Body of pancreas (tissue), 4 donors: ENCODE measurements at places on chromosomes 4 and X. TPM values are rescaled to one million over a fixed set of nuclear protein-coding genes. Genes with fewer than 3 reads are reported as not detected.

The ABCE1 gene
- 47.2 TPM for total RNA-seq

The CT45A2 gene
- total RNA-seq, result not detected

The TRAPPC11 gene
- 107 TPM for total RNA-seq

The SHISA3 gene
- total RNA-seq, result 1.0 TPM

The PDE6B gene
- total RNA-seq, result 0.26 TPM

The PCDH7 gene
- total RNA-seq, result 3.3 TPM

The RNF212 gene
- 8.2 TPM for total RNA-seq

The CHST7 gene
- 9.9 TPM for total RNA-seq

The NKX3-2 gene
- 0.26 TPM for total RNA-seq

DNA sequence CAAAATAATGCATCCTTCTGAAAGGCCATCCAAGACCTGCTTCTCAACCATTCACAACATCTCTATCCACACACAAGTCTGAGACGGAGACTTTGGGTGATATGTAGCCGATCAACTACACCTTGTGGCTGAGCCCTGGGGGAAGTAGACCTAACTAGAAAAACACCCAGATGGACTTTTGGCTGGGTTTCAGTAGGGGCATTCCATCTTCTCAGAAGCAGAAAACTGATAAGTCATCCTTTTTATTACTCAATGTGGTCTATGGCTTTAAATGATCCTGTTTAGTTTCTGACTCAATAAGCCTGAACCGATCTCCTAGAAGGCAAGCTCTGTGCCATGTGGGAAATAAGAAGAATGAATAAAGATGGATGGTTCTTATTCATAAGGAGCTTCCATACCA lies 82.5 kb upstream of the AFF2 start:
- DNase-seq, result no peak

DNA sequence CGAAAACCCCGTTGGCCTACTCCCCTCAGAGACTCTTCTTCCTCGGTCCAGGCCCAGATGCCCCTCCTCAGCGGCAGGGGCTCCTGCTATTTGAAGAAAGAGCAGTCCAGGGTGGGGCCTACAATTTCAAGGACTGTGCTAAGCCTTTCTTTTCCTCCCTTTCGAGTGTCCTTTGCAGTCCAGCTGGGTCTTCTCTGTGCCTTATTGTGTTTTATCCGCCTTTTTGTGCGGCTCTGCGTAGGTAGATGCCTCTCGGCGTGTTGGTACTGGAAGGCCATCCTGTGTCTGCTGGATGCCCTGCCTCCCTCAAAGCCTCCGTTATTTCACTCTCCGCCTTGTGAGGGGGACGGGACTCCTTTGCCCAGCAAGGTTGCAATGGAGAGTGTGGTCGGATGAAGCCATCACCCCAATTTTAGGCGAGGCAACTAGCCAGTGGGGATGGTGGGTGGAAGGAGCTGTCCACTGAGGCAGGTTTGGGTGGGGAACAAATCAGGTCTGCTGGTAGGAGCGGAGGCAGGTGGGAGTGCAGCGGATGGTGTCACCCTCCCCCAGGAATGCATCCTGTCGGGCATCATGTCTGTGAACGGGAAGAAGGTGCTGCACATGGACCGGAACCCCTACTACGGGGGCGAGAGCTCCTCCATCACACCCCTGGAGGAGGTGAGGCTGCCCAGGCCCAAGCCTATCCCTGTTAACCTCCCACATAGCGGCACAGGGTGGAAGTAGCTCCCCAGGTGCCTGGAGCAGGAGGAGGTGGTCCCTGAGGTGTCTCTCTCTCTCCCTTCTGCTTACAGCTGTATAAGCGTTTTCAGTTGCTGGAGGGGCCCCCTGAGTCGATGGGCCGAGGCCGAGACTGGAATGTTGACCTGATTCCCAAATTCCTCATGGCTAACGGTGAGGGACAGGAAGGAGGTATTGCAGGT lies 1.3 kb downstream of the GDI1 start:
- no peak for DNase-seq

DNA sequence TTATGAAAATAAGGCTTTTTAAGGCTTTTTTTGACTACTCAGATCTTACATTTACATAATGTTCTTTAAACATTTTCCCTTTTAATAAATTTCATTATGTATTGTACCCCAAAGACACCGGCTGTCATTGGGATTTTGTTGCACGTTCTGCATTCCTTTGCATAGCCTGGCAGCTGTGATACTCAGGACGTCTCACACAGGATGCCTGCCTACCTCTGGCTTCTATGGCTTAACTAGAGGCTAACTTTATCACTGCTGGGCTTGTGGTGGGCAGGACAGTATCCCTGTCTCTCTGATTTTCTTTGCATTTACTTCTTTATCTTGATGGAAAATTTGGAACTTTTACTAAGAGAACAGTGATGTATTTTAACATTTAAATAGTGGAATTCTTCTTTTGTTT lies 147.8 kb downstream of the BMPR1B start:
- DNase-seq, result no peak

DNA sequence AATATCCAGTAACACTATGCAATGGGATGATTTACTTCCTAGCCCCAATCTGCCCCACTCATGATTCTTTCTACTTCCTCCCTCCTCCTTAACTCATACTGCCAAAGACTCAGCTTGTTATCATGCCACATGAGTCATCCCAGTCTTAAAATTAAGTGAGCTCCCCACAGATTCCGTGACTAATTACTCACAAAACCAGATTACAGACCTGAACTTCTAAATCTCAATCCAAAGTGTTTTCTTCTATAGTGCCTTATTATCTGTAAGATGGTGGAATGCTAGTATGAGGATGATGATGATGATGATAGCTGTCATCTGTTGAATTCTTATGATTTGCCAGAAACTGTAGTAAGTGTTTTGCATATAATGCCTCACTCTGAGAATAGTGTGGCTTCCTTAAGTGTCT lies 27.7 kb upstream of the GPC3 start:
- DNase-seq, result no peak

DNA sequence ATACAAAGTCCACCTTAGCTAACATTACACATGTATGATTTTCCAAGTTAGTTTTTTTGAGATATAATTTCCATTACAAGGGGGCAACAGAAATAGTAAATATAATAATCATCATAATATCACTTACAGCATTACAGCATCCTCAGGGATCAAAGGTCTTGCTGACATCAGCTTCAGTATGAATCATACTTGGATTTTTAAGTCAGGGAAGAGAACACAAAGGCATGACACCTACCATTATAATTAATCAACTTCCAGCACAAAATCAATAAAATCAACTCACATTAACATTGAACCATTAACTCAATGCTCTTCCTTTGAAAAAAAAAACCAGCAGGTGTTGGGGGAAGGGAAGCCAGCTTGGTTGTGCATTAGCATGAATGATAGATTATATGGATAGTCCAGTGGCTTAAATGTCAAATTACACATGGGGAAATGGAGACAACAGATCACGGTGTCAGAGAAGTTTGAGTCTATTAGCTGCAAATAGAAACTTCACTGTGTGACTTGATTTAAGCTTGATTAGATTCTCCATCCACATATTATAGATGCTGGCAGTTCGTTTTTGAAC lies 66.9 kb upstream of the CAPN6 start:
- no peak for DNase-seq

GRCh38 chr4:26132858-26133257 lies 188.0 kb upstream of the RBPJ start:
- no peak for DNase-seq

GRCh38 chr4:154465085-154465484 lies 26.5 kb downstream of the DCHS2 start:
- DNase-seq, result no peak

GRCh38 chr4:140315970-140316369 lies 57.5 kb upstream of the SCOC start:
- no peak for DNase-seq

- no peak for DNase-seq
Observed at GRCh38 chr4:122705009-122705408, 27.5 kb upstream of the BBS12 start.

DNA sequence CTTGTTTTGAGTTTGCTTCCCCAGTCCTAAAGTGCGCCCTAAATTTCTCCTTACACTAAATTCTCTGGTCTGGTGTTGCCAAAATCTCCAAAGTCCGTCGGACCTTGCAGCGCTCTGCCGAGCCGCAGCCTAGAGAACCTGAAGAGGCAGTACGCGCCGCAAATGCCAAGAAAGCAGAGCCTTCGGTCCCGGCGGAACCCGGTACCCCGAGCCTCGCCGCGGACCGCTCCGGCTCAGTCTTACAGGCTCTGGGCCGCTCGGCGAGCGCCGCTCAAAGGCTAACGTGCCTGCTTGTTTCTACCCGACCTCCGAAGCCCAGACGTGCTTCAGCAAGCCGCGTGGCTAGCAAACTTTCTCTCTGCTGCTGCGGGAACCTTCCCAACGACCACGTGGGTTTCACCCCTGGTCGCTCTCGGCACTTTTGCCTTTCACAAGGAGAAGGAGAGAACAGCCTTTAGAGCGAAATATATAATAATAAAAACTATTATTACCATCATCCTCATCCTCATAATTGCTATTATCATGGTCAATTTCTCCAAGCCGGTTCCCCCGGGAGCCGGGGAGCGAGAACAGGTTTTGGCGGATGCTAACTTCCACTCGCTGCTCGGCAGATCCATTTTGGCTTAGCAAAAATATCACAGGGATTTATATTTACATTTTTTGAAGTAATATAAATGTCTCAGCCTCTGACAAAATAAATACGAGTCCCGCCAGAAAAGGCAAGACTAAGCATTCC lies 2.2 kb upstream of the HTR2C start:
- no peak for DNase-seq

DNA sequence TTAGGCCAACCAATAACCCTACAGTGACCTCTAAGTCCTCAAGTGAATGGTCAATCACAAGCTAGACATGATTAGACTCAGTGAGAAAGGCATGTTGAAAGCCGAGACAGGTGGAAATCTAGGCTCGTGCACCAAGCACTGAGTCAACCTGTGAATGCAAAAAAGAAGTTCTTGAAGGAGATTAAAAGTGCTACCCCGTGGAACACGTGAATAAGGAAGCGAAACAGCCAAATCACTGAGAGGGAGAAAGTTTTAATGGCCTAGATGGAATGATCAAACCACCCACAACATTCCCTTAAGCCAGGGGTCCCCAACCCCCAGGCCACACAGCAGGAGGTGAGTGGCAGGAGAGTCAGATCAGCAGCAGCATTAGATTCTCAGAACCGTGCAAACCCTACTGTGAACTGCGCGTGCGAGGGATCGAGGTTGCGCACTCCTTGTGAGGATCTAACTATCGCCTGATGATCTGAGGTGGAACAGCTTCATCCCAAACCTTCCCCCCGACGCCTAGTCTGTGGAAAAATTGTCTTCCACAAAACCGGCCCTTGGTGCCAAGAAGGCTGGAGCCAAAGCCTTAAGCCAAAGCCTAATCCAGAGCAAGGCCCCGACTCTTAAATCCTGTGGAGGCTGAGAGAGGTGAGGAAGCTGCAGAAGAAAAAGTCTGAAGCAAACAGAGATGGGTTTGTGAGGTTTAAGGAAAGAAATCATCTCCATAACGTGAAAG lies 19.5 kb upstream of the PDE6B start:
- no peak for DNase-seq

GRCh38 chrX:101759000-101759399 lies 99.3 kb upstream of the ARMCX2 start:
- DNase-seq, result peak; percentile 34

- no peak for DNase-seq
Observed at GRCh38 chr4:110032603-110033002, 119.9 kb downstream of the EGF start.

- DNase-seq, result no peak
Observed at GRCh38 chrX:31420302-31420701, 348.5 kb upstream of the FTHL17 start.

- no peak for DNase-seq
Observed at GRCh38 chr4:167581449-167581965, 347.2 kb upstream of the SPOCK3 start.

- no peak for DNase-seq
Observed at GRCh38 chr4:171534391-171534790, 278.8 kb upstream of the GALNTL6 start.

DNA sequence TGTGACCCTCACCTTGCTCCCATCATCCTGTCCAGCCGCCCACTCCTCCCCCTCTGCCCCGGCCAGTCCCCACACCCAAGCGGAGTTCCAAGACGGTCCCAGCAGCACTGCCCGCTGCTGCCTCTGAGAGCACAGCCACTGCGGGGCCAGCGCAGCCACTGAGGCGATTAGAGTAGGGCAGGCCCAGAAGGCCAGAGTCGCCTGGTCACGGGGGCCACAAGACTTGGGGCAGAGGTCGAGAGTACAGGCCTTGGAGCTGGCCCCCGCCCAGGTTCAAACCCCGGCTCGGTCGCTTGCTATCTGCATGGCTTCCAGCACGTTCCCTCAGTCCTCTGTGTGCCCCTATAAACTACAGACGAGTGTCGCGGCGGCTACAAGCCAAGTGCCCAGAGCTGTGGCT lies 53.2 kb upstream of the ADRA2C start:
- DNase-seq, result no peak

GRCh38 chrX:87515836-87516235 lies 1.8 kb upstream of the KLHL4 start:
- no peak for DNase-seq

DNA sequence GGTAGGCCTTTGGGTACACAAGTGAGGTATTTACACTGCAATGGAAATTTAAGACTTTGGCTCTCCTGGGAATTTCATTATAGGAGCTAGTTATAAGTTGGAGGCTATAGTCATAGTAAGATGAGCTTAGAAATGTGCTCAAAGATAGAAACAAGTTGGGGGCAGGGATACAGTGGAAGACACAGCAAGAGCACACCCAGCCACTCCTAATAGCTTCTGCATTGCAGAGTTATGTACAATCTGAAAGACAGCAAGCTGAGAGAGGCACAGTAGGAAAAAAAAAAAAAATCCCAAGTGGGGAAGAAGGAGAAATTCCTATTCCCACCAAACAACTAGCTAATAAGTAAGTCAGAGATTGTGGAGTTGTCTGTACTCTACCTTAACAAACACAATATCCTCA lies 41.9 kb upstream of the TAF9B start:
- DNase-seq, result no peak

DNA sequence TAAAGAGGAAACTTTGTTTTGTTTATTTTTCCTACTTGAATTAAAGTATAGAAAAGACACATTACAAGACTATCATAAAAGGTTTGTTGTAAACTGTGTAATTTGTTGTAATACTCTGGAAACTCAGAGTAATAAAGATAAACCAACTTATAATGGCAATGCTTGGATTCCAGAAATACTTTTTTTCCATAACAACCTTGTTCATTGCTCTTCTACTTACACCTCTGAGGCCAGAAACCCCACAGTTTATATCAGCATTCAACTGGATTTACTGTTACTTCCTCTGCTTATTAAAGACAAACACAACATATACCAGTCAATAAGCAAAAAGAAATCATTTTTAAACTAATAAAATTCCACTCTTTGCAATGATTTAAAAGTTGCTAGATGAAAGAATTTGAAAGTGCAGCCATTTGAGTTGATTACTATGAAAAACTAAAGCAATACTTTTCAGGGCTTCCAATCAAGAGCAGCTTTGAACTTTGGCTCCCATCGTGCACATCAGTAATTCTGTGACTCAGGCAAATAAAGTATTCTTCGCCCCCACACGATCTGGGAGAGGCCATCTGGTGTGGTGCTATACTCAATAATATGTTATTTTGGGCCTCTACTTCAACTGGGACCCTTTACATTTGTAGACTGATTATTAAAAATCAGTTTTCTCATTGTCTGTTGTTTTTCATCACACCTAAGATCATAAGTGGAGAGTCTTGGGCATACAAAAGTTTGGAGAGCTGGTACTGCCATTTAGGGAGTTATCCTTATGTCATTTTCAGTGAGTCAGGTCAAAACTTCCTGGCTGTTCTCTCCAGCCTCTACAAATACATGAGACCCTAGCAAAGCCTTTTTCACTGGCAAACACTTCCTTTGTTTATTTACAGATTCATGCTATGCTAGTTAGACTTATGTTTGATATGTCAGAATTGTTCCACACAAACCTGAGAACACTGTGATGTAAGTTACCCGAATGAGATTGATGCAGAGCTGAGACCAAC lies 20.5 kb downstream of the DDIT4L start:
- DNase-seq, result no peak

GRCh38 chr4:73456177-73457022 lies 20.4 kb downstream of the AFP start:
- no peak for DNase-seq
